GM12891 (cell line): ENCODE measurements at places on chromosomes 12 and 14.
A peak's percentile ranks its signal among the peaks of the same experiment; 100 is the strongest.

- no peak for DNase-seq
These were observed 485 bp downstream of the PELI2 start for GRCh38 chr14:56118611-56119181.

- no peak for DNase-seq
These were observed 177.3 kb upstream of the CDKN3 start for GRCh38 chr14:54219261-54220070.

- DNase-seq: no peak
These were observed at the start of gene PGF for GRCh38 chr14:74955229-74956026. Gene PGF, minus strand, starts transcription at chr14:74955597. Its CDS starts 355 bp downstream, at chr14:74955242.

DNA sequence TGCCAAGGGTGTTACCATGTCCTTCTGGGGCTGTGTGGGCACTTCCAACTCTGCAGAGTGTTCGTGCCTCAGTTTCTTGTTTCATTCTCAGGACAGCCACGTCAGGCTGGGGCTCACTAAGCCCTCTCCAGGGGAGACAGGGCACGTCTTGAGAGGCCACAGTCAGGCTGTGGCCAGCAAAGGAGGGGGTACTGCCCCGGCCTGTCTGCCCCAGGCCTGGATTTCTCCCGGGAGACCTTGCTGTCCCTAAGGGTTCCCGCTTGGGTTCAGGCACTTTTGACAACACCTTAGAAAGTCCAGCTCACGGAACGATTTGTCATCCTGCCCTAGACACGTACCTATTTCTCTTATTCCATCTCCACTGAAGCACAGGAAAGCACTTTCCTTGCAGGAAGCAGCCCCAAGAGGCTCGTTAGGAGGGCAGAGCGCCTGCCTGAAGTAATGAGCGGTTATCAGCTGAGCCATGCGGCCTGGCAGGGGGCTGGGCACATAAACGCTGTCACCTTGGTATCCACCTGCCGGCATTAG is 290.4 kb upstream of the RTL1 start:
- DNase-seq: no peak

- no peak for DNase-seq
These were observed 44.7 kb upstream of the CHST11 start for GRCh38 chr12:104411826-104412641.

GRCh38 chr14:61196792-61197191 is 84.3 kb downstream of the TMEM30B start:
- no peak for DNase-seq

DNA sequence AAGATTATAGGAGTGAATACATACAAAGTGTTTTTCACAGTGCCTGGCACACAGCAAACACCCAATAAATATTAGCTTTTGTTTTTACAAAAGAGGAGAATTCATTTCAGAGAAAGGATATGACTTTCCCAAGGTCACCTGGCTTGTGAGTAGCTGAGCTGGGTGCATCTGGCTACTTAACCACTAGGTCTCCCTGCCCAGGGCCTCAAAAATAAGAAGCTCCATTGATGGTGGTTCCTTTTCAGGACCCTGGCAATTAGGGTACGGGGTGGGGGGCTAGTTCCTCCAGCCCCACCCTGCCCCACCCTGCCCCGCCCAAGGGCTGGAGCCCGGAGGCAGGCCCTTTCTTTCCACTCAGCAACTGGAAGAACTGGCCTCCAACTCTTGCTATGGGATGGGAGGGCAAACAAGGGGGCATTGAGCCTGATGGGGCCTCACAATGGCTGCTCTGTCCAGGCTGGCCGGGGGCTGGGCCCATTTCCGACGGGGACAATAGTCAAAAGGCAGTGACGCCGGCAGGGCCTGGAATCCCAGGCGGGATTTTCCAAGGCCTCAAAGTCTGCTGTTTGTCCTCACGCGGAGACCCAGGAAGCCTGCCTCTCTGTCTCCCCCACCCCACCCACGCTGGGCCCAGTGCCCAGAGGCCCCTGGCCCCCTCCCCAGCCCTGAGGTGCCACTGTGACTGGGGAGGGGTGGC is 8.2 kb upstream of the ATG101 start:
- no peak for DNase-seq

DNA sequence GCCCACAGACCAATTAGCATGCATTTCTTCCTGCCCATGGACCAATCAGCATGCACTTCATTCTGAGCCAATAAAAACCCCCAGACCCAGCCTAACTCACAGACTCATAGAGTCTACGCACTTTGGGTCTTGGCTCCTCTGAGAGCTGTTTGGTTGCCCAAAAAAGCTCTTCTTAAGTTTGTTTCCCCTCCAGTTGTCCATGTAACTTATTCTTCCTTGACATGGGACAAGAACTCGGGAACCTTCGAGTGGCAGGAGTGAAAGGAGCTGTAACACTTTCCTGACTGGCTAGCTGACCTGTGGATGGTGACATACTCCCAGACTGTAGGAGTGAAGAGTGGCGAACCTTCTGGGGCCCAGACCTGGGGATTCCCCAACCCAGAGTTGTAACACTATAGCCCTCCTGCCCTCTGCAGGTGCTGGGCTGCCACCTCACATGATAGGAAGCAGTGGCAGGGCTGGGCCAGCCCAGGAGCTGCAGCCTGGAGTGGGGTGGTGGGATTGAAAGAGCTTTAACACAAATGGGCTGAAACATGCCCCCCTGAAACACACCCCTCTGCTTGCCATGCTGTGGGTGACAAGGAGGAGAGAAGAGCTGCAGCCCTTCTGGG is 4.4 kb upstream of the BTBD7 start:
- no peak for DNase-seq

DNA sequence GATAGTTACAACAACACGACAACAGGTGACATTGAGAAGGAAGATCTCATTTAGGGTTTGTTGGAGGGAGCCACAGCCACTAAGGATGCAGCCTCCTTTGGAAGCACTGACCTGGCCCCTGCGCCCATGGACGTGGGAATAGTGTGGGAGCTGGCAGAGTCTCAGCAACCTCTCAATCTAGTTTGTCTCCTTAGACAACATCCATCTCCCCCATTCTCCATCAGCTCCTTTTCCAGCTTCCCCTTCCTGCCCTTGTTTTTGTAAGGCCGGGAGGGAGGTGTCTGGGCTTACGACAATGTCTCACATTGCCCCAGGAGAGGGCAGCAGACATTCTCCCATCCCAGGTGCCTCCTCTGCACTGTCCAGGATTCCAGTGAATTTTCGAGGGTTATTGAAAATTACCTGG is 170.2 kb upstream of the PZP start:
- DNase-seq: no peak

- DNase-seq: peak; percentile 71
These were observed 512 bp downstream of the POU6F1 start for GRCh38 chr12:51217133-51217967.

DNA sequence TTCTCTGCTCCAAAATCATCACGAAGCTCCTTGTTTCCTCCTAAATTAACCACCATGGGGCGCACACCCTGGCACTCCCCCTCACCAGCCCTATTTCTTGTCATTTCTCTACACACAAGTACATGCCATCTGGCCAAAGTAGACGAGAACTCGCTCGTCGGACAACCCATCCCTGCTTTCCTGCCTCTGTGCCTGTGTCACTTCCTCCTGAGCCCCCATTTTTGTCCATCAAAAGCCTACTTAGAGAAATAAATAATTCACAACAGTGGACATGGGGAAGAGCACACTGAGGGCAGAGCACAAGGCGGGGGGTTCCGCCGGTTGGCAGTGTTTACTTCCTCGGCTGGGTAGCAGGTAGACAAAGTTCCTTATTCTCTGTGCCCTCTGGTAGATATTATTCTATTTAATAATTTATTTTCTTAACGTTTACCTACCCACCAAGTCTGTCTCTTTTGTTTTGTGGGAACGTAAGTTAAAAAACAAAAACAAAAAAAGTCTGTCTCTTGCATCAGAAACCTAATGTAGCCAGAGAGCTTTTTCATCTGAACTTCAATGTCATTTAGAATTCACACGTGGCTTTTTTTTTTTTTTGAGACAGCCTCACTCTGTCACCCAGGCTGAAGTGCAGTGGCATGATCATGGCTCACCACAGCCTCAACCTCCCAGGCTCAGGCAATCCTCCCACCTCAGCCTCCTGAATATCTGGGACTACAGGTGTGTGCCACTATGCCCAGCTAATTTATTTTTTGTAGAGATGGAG is 6.0 kb downstream of the VPS37B start:
- DNase-seq: no peak

DNA sequence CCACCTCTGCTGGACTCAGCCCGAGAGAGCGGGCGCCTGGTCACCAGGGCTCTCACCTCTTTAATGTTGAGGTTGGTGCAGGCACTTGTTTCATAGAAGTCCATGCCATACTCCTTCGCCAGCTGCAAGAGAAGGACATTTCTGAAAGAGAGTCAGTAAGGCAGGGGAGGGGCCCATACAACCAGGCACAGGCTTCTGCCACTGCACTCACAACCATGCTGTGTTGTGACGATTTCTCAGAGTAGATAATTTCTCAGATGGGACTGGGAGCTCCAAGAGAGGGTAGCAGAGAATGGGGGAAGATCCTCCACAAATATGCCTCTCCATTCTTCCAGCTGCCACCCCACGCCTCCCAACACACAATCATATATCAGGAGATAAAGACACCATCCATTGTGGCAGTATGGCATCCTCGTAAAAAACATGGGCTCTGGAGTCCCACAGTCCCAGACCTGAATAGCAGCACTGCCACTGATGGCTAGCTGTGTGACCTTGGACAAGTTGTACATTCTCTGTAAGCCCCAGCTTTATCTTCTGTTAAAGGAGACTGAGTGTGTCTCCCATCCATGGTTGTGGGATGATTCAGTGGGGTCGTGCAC is 6.2 kb upstream of the GPX2 start:
- DNase-seq: no peak

DNA sequence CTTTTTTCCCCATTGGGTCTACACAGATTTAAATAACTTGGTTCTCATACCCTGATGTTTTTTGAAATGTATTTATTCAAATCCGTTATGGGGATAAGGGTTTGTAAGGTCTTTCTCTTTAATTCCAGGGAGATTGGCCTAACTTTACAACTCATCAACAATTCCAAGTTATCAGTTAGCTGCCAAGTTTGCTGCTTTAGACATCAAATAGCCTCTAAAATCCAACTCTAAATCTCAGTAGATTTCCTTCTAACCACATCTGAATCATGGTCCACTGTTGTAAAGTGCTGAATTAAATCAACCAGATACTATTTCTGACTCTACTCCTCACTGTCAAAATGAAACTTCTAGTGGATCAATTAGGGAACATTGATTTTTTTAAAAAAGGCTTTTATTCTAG is 364.1 kb upstream of the E2F7 start:
- DNase-seq: no peak

- DNase-seq: peak; percentile 6
These were observed 52.5 kb downstream of the BEGAIN start for GRCh38 chr14:100534528-100535286.

GRCh38 chr14:25042362-25043299 is 7.3 kb downstream of the STXBP6 start:
- no peak for DNase-seq

DNA sequence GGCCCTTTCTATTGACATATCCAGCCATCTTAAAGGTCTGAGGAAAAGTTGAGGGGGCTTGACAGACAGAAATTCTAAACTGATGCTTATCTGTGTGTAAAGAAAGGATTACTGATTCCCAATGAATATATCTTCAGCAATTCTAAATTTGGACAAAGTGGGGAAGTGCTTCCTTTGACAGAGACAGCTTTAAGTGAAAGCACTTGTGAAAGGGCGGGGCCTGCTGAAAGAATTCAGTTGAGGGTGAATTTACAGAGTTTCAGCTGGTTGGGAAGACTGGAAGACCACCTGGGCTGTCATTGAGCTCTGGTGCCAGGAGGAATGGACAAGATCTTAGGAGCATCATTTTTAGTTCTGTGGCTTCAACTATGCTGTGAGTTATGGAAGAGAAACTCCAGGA is 412.5 kb upstream of the OR4E1 start:
- DNase-seq: no peak

GRCh38 chr12:13582421-13582820 is 385.9 kb downstream of the EMP1 start:
- DNase-seq: no peak

DNA sequence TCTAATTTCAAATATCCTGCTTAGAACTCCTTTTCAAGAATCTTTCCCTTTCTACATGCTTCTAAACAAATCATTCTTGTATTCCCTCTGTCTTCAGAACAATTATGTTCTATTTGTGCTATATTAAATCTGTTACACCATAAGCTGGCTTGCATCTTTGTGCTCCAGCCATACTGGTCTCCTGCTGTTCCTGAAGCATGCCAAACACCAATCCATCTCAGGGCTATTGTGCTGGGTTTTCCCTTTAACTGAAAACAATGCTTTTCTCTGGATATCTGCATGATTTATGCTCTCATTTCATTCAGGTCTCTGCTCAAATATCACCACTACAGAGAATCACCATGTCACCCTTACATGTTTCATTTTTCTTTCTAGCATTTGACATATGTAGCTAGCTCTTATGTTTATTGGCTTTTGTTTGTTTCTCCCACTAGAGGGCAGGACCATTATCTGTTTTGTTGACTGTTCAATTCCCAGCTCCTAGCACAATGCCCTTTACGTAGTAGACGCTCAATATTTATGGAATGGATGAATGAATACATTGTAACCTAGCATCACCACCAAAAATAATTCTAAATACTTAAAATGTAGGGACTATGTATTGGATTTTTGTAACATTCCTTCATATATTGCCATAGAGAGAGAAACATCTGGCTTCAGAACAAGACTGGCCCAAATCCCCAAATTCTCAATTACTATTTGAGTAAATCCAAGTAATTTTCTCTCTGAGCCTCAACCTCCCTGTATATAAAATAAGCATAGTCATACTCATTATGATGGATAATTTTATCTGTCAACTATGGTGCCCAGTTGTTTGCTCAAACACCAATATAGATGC is 302.0 kb upstream of the SYT1 start:
- DNase-seq: no peak

GRCh38 chr12:29255042-29255441 is 106.0 kb downstream of the FAR2 start:
- DNase-seq: no peak

GRCh38 chr14:90204516-90204915 is 51.8 kb upstream of the PSMC1 start:
- no peak for DNase-seq

- DNase-seq: no peak
These were observed 177.6 kb downstream of the PDZRN4 start for GRCh38 chr12:41365653-41366171.

DNA sequence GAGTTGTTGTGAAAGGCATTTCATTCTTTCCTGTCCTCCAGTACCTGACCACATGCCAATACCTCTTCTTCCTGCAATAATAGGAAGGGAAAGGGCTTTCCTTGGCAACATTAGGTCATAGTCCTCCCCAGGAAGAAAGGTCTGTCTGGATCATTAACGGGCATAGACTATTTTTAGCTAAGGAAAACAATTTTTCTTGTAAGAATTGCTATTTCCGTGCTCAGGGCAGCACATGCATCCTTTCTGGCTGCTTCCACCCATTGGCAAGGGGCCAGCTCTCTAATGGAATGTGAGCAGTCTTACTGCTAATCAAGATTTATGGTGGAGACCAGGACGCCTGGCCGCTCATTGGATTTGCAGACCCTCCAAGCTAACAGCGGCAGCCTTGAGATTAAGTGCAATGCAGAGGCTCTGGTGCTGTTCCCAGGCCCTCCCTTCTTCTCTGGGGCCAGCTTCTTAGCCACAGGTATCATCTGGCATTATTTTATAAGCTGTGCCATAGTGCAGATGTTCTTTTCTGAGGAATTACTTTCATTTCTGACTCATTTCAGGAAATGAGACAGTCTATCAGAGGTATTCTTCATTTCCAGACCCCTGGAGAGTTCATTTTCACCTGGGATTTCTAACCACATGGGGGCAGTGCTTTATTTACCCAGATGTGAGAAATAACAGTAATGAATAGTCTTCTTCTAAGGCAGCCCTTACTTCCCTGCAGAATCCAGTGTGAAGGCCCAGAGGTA is 52.9 kb downstream of the ANO6 start:
- DNase-seq: no peak

GRCh38 chr12:82866227-82866775 is 179.6 kb downstream of the TMTC2 start:
- DNase-seq: no peak

- no peak for DNase-seq
These were observed 34.2 kb upstream of the C12orf50 start for GRCh38 chr12:88063375-88063774.
